Activated effector memory CD4-positive, alpha-beta T cell treated with Interleukin-2 at 50 U/mL for 16 hours (primary cell): ENCODE measurements at places on chromosomes 16 and 17.

- DNase-seq = no peak
Measured at GRCh38 chr16:59148769-59149155, 414.6 kb upstream of the GOT2 start.

- DNase-seq = no peak
Measured at GRCh38 chr17:76327696-76328095, 19.6 kb upstream of the QRICH2 start.

DNA sequence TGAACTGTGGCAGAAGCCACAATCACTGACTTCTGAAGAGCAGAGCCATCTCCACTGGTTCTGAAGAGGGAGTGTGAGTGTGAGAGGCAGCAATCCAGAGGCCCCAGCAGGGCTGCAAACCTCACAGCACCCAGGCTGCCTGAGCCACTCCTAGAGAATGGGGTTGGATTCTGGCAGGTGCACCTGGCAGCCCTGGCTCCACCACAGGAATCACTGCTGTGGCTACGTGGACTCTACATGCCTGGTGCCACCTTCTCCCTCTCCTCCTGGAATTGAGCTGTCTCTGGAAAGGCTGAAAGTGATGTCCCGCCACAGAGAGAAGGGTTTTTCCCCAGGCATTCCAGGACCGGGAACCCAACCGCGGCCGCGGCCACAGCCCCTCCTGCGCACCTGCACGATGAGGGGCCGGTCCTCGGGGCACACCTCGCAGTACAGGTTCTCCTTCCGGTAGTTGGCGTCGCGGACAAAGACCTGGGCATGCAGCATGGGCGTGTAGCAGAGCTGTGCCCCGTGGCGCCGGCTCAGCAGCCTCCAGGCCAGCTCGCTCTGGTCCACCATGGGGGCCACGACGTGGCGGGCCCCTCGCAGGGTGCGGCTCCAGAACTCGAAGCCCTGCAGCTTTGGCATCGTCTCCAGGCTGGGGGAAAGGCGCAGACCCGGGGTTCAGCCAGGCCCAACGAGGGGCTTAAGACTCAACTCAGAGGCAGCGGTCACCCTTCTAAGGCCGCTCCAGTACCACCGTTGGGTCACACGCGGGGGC lies 991 bp downstream of the DUS1L start:
- DNase-seq = no peak

DNA sequence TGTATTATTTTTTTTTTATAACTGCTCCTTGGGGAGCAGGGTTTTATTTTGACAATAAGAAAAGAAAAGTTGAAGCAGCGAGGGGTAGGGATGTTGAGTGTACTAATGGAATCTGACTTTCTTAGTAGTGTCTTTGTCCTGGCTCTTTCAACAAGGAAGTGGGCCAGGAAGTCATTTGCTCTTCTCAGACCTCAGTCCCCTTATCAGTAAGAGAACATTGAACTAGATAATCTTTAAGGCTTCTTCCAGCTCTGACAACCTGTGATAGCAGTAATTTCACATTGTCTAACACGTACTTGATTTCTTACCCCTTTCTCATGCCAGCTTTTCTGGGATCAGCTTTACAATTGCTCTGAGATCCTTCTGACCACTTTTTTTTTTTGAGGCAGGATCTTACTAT lies 8.3 kb downstream of the LIG3 start:
- no peak for DNase-seq

DNA sequence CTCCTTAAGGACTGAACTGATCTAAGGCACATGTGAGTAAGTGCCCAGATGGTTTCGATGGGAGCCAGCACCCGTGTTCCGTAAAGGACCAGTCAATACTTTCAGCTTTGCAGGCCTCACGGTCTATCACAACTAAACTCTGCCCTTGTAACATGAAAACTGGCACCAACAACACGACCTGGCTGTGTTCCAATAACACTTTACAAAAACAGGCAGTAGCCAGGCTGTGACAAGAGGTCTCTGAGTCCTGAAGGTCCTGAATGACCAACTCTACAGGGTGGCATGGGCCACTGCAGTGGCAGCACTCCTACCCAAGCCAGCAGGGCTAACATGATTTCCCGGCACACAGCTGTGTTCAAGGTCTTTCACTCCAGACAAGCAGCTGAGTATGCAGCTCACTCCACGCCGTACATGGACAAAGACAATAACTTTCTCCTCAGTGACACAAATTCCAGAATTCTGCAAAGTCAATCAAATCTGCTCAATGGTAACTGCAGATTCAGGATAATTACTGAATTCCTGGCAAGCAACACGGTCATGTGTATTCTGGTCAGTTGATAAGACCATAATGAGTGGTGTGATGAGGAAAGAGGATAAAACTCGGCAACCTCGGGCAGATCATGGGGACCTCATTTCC lies 15.3 kb downstream of the NPLOC4 start:
- DNase-seq = no peak

DNA sequence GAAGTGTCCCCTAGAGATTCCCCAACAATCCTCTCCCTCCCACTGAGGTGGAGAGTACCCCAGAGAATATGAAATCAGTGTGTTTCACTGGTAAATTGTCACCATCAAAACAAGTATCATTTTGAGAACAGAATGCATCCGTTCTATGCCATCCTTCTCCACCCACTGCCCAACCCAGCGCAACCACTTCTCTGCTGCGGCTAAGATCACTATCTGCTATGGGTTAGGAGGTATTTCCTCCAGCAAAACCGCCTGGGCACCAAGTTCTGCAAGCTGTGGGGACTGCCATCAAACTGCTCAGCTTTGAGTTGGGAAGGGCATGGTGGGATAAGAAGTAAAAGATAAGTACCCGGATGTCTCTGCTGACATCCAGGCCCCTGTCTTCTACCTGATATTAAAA lies 24.4 kb downstream of the CNTNAP1 start:
- DNase-seq = peak; percentile 54

GRCh38 chr17:16488186-16488967 lies 3.6 kb downstream of the LRRC75A start:
- DNase-seq = no peak

DNA sequence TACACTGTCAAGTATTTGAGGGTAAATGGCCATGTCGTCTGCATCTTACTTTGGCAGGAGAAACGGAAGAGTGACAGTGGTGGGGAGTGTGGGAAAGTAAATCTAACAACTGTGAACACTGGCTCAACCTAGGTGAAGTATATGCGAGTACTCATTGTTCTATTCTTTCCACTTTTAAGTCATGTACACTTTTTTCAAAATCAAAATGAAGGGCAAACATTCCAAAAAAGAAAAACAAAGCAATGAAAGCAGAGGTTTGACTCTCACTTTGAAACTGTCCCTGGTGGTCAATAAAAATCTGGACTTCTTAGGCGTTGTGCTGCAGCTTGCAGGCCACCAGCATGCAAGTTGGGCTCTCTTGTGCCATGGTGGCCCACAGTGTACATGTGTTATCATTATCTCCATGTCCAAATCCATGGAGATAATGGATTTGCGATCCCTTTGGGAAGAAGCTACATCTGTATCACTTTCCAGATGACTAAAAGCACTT lies 32.7 kb downstream of the STAT5B start:
- no peak for DNase-seq

DNA sequence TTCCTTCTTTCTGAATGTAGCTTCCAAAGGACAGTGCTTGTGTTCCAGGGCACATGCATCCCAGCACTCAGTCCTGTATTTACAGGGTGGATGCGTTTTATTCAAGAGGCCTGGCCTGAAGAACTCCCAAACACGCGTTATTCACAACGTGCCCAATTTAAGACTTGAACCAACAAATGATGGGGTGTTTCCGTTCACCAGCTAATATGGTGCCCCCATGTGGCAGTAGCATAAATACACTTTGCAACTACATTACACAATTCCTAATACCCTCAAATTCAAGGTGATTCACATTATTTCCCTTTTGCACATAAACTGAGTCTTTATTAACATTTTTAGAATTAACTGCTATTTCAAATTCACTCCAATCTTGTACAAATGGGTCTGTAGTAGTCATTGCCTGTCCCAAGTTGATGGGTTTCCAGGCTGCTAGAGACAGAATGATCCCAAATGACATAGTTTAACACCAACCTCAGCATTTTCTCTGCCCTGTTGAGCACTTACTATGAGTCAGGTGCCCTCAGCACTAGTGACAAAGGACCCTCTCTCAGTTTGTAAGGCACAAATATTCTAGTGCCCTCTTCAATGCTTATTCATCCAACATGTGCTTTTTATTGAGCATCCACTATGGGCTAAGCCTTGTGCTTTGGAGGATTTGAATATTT lies 26.9 kb downstream of the HSD17B2 start:
- no peak for DNase-seq

GRCh38 chr16:77986011-77986740 lies 36.2 kb upstream of the CLEC3A start:
- no peak for DNase-seq

GRCh38 chr16:75114179-75114945 lies 2.2 kb downstream of the LDHD start:
- DNase-seq = no peak

GRCh38 chr16:82801361-82801760 lies 174.6 kb downstream of the CDH13 start:
- no peak for DNase-seq

DNA sequence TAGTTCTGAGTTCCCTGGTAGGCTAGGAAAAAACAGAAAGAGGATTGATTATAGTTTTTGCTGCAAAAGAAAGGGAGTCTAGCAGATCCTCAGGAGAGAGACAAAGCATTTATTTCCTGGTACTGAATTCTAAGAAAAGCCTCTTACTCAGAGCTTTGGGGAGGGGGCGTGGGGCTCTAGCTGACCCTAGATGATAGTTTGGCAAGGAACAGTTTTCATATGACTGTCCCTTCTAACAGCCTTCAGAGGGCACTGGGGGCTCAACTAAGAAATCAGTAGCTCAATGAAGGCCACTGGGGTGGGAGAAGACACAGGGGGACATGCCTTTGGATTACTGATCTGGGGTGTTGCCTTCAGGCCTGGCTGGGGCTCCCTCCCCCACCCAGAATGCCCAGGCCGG lies 4.0 kb downstream of the CA7 start:
- no peak for DNase-seq

DNA sequence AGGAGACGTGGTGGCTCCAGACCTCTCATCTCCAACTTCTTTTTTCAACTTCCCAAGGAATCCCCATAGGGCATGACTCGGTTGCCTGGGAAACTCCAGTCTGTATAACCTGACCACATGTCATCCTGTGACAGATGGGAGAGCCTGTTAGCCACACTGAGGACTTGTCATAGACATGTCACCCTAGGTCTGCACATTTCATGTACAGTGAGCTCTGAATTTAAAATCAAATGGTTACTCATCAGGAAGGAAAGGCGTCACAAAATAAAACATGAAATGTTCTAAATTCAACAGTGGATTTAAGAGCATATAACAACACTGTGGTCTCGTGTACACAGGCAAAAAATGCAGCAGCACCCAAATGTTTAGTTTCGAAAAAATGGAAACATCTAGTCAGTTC lies 22.2 kb upstream of the ADAMTS18 start:
- no peak for DNase-seq

- no peak for DNase-seq
Measured at GRCh38 chr16:56982695-56983094, 6.7 kb upstream of the NLRC5 start.

DNA sequence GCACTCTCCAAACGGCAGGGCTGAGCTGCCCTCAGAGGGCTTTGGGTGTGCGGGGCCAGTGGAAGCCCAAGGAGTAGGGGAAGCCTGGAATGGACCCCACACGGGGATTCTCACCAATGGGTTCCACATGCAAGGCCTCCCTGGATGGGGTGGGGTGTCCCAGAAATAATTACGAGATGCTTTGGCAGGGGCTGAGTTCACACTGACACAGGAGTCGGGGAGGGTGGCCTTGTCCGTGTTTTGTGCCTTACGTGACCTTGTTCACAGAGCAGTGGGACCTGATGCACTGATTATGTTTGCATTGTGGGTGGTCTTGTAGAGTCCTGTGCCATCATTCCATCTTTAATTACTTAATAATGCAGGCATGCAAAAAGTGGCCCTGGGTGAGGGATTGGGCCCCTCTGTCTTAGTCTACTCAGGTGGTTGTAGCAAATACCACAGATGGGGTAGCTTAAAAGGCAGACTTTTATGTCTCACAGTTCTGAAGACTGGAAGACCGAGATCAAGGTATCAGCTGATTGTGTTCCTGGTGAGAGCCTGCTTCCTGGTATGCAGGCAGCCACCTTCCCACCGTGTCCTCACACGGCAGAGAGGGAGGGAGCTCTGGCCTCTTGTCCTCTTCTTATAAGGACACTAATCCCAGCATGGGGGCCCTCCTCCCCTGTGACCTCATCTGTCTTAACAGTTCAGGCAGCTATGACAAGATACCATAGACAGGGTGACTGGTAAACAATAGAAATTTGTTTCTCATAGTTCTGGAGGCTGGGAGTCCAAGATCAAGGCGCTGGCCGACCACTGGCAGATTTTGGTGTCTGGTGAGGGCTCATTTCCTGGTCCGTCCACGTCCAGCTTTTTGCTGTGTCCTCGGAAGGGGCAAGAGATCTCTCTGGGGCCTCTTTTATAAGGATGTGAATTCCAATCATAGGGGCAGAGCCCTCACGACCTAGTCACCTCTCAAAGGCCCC lies 239.4 kb downstream of the IRF8 start:
- no peak for DNase-seq

DNA sequence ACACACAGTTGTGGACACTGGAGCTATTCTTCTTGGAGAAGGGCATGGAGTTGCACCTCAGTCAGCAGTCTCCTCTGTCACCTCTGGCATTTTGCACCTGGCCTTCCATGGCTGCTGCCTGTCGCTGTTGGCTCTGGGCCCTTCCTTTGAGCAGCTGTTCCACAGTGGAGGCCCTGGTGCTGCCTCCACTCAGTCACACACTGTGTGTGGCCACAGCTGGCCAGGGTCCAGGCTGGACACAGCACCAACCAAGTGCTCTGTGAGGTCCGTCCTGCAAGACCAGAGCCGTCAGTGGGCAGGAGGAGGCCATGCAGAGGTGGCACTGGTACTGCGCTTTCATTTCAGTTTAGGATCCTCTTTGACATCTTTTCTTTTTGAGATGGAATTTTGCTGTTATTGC lies 21.6 kb upstream of the MED9 start:
- no peak for DNase-seq

- no peak for DNase-seq
Measured at GRCh38 chr17:56694825-56695224, 101.3 kb downstream of the NOG start.

DNA sequence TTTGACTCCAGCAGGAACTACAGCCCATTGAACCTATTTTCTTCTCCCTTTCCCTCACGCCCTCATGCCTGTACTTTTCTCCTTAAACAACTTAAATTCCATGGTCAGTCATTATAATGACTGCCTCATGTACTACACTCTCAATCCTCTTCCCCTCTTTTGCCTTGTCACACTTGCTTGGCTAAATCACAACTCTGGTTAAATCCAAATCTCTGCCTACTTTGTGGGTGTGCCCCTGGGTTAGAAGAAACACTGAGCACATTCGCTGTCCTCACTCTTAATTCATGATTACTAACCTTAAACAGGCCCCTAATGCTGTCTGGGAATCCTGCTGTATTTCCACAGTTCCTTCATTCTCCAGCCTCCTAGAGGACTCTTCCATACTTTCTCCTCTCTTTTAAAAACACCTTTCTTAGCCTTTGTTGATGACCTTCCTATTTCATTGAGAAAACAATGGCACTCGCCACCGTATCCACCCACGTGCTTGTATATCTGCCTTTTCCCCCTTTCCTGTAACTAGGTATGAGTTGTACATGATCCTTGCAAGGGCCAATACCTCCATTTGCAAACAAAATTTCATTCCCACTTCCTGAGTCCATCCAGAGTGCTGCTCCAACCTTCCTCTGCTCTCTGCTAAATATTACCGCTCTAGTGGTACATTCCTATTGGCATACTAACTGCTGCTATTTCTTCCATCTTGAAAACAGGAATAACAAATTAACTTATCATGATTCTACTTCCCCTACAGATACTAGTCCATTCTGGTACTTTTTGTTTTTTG lies 28.9 kb downstream of the ZNRF1 start:
- no peak for DNase-seq

- no peak for DNase-seq
Measured at GRCh38 chr16:69925311-69925710, 25.8 kb upstream of the CLEC18A start.
